ENCODE measurements at places on chromosomes 11 and 22. TPM values are rescaled to one million over a fixed set of nuclear protein-coding genes. Genes with fewer than 3 reads are reported as not detected.

TRAF6 gene
- 11.3 TPM for total RNA-seq

C11orf71 gene
- total RNA-seq, result 6.3 TPM

MAML2 gene
- total RNA-seq, result 10.5 TPM

GLYAT gene
- not detected for total RNA-seq

CTSW gene
- total RNA-seq, result 0.45 TPM

VPREB3 gene
- 0.93 TPM for total RNA-seq

MUC5AC gene
- not detected for total RNA-seq

OR4X1 gene
- not detected for total RNA-seq

PISD gene
- 18.0 TPM for total RNA-seq

DCDC1 gene
- total RNA-seq, result not detected

GRCh38 chr11:77457340-77457739, 16.6 kb downstream of the PAK1 start:
- DNase-seq, result no peak

- DNase-seq, result no peak
These were observed 64.5 kb upstream of the PHOX2A start for GRCh38 chr11:72308226-72309073.

- no peak for DNase-seq
These were observed 71.6 kb upstream of the ATXN10 start for GRCh38 chr22:45599836-45600577.

- no peak for DNase-seq
These were observed 9.2 kb upstream of the GAS2 start for GRCh38 chr11:22657101-22657694.

DNA sequence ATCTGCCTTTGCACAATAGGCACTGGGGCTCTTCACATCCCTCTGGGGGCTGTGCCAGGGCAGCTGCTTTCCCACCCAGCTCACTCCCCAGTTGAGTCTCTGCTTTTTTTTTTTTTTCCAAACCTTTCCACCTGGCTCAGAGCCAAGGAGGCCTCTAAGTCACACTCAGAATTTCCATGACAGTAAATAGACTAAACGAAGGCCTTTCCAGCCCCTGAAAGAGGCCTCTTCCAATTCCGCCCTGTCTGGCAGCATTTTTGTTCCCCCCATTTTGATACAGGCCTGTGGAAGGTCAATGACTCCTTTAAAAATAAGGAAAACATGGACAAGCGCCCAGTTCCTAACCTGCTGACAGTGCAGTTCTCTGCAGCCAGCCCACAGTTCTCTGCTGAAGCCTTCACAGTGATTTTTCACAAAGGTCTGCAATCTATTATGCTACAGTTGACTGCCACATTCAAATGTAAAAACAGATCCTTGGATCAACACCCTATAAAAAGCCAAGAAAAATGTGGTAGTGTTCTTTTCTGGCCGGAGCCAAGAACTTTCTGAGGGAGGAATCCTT, 107.5 kb upstream of the SESN3 start:
- DNase-seq, result peak; percentile 56

DNA sequence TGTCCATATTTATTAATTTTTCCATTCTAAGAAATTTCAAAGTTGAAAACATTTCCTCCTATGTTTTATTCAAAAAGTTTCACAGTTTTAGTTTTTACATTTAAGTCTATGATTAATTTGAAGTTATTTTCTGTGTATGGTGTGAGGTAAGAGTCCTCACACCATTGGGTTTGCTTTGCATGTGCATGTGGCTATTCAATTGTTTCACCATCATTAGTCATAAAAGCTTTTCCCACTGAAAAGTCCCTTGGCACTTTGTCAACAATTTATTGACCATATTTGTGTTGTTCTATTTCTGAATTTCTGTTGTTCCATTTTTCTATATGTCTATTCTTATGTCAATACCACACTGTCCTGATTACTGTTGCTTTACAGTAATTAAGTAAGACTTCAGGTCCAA, 186.5 kb downstream of the KIF18A start:
- no peak for DNase-seq

- DNase-seq, result peak; percentile 87
These were observed 61.9 kb downstream of the ADM start for GRCh38 chr11:10366568-10367331.

DNA sequence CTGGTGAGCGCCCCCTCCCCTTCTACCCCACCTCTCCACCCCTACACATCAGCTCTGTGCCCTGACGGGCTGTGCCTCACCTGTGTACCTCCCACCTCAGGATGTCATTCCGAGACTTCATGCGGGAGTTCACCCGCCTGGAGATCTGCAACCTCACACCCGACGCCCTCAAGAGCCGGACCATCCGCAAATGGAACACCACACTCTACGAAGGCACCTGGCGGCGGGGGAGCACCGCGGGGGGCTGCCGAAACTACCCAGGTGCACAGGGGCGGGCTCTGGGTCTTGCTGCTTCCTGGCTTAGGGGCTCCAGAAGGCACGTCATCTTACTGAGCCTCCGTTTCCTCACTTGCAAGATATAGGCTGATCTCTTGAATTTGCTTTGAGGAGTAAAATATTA, 6.8 kb downstream of the CAPN1 start:
- DNase-seq, result no peak

DNA sequence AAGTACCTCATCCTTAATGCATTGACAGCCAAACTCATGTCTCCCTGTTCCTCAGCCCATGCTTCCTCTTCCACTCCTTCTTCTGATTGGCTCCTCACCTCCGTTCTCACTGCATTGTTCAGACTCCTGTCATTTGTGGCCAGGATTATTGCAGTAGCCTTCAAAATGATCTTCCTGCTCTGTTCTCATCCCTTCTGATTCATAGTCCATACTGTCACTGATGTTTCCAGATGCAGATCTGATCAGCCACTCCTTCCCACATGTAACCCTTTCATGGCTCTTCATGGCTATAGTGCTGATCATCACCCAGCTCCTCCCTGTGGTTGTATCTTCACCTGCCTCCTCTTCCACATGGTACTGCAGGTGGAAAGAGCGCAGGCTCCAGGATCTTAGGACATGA, 71.7 kb downstream of the DEPDC5 start:
- DNase-seq, result no peak

DNA sequence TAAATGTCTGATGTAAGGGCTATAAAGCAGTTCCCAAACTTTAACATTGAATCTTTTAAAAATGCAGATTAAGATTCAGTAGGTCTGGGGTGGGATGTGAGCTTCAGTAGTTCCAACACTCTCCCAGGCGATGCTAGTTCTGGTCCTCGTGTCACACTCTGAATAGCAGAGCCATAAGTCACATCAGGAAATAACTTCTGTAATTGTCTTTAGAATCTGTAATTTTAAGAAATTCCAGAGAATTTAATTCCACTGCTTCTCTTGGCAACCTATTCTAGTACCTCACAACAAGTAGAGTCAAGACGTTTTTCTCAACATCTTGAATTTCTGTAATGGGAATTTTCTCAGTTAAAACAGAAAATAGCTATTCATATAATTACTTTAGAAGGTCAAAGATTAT, 223.1 kb downstream of the TMEM135 start:
- no peak for DNase-seq

DNA sequence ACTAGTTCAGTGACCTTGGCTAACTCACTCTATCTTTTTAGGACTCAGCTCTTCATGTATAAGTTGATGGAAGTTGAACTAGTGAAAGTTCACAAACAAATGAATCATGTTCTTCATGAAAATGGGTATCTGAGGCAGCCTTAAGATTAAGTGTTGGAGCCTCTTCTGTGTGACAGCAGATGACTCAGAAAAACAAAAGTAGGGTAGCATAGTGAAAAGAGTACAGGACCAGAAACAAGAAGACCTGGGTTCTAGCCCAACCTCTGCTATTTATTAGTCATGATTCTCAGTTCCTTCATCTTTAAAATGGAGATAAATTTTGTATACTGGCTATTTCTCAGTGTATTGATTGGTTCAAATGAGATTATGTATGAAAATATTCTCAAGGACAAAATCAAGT, 60.2 kb downstream of the USP35 start:
- no peak for DNase-seq

- DNase-seq, result no peak
These were observed 33.2 kb downstream of the PAK1 start for GRCh38 chr11:77440678-77441077.

DNA sequence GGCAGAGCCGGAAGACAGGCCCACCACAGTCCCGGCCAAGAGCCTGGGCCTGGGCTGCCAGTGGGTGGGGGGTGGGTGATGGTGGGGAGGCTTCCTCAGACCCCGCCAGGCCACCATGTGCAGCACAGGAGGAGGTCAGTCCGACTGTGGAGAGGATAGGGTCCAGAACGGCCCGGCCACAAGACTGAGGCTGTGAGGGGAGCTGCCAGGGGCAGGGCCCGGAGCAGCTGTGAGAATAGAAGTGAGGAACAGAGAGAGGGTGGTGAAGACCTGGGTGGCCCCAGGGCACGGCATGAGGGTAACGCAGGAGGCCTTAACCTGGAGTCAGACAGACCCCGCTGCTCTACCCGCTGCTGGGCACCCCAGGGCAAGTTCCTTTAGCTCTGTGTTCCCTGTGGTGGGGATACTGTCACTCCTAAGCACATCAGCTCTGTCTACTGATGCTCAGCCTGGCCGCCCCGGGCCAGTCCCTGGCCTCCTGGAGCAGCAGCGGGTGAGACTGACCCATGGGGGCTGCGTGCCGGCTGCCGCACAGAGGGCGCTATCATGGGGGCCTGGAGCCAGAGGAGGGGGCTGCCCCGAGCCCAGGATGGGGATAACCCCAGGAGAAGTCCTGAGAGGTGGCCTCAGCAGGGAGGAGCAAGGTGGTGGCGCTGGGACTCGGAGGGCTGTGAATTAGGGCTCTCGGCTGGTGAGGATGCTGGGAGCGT, 1.7 kb downstream of the FERMT3 start:
- no peak for DNase-seq

GRCh38 chr11:16097543-16097942, 258.8 kb downstream of the SOX6 start:
- no peak for DNase-seq

- no peak for DNase-seq
These were observed 9.3 kb downstream of the TMEM86A start for GRCh38 chr11:18707811-18708340.

GRCh38 chr11:111565114-111565720, 24.7 kb downstream of the LAYN start:
- peak; percentile 61 for DNase-seq

DNA sequence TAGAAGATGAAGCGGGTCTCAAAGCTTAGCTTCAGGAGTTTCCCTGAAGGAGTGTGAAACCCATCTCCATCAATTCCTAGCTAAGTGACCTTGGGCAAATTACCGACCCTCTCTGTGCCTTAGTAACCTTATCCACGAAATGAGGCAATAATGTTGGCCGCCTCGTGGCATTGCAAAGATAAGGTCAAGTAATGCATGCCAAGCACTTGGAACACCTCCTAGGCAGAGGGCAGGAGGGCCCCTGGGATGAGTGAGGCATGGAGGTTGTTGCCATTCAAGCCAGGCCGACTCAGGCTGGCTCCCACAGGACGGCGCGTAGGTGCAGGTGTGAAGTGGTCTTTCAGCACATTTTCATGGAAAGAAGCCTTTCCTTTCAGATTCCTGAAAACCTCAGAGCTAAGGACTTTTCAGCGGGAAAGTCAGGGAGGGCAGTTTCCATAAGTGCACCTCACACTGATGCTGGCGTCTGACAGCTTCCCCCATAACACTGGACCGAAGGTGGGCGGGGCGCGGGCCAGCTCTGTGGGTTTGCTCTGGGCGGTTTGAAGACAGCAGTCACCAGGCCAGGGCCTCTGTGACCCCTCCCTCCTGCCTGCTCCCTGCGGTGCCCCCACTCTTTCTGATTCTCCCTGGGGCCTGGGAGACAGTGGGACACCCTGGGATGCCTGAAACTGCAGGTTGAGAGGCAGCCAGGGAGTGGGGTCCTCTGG, 25.2 kb downstream of the RPS6KA4 start:
- peak; percentile 68 for DNase-seq

DNA sequence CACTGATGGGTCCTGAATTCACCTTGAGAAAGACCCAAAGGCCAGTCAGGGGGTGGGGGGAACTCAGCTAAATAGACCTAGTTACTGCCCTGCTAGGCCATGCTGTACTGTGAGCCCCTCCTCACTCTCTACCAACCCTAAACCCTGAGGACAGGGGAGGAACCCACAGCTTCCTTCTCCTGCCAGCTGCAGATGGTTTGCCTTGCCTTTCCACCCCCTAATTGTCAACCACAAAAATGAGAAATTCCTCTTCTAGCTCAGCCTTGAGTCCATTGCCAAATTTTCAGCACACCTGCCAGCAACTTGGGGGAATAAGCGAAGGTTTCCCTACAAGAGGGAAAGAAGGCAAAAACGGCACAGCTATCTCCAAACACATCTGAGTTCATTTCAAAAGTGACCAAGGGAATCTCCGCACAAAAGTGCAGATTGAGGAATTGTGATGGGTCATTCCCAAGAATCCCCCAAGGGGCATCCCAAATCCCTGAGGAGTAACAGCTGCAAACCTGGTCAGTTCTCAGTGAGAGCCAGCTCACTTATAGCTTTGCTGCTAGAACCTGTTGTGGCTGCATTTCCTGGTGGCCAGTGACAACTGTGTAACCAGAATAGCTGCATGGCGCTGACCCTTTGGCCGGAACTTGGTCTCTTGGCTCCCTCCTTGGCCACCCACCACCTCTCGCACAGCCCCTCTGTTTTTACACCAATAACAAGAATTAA, 2.4 kb upstream of the TTC36 start:
- no peak for DNase-seq

DNA sequence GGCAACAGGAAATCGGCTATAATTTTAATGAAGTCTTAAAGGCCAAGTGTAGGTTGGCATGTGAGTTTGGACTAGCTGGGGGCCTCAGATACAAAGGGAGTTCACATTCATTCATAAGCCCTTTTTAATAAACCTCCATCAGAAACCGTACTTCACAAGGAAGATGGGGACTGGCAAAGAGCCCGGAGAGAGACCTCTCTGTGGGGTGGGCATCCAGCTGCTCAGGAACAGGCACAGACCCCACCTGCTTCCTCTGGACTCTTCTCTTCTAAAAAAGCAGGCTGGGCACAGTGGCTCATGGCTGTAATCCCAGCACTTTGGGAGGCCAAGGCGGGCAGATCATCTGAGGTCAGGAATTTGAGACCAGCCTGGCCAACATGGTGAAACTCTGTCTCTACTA, 3.9 kb upstream of the ARFGAP3 start:
- DNase-seq, result no peak

- no peak for DNase-seq
These were observed 95.6 kb downstream of the CHST1 start for GRCh38 chr11:45569776-45570175.

- peak; percentile 29 for DNase-seq
These were observed 405 bp downstream of the SFI1 start for GRCh38 chr22:31496735-31497146.

- DNase-seq, result no peak
These were observed 13.4 kb downstream of the NFAM1 start for GRCh38 chr22:42418811-42419242.

- DNase-seq, result no peak
These were observed 37.3 kb upstream of the POU2AF1 start for GRCh38 chr11:111416231-111416960.

Measured in heart left ventricle (tissue), 16 donors.